ENCODE measurements at places on chromosomes 7 and 10.

DNA sequence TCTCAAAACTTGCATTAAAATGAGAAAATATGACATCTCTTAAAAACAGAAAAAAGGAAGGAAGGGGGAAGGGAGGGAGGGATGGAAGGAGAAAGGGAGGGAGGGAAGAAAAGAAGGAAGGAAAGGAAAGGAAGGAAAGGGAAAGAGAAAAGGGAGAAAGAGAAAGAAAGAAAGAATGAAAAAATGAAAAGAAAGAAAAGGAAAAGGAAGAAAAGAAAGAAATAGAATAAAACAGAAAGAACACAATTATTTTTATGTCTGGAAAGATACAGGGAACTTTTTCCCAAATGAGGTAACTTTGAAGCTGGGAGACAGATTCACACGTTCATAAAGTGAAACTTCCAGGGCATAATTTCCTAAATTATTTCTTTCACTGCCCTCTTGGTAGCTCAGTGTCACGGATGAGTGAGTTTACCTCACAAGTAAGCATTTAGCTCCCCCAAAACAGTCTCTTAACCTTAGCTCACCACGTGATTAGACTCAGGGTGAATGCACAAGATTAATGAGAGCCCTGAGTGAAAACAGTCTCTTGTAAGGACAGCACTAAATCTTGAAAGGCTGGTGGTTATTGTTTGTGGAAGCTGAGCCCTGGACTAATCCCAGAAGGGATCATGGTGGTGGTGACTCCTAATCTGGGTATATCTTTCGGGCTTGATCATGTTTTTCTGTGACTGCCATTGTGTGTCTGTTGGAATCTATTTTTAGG is 74.1 kb upstream of the HDAC9 start:
- DNase-seq: peak; percentile 53

GRCh38 chr10:91521439-91521838 is 111.3 kb downstream of the HECTD2 start:
- no peak for DNase-seq

GRCh38 chr7:114084002-114084471 is 165.2 kb upstream of the PPP1R3A start:
- no peak for DNase-seq

GRCh38 chr10:79400146-79401004 is 45.0 kb downstream of the ZCCHC24 start:
- DNase-seq: no peak

DNA sequence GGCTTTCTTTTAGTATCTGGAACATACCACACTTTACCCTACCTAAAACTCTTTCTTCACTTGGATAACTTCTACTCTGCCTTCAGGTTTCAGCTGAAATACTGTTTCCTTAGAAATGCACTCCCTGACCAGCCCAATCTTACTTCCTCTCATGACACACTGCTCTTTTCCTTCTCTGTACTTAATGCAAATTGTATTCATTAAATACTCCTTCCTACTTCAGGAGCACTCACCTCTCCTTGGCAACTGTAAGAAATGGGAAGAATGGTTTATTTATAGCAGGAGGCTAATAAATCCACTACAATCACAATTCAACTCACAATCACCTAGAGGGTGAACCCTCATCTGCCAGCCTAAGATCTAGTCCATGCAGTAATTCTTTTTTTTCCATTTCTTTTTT is 15.2 kb downstream of the ZCWPW1 start:
- no peak for DNase-seq

DNA sequence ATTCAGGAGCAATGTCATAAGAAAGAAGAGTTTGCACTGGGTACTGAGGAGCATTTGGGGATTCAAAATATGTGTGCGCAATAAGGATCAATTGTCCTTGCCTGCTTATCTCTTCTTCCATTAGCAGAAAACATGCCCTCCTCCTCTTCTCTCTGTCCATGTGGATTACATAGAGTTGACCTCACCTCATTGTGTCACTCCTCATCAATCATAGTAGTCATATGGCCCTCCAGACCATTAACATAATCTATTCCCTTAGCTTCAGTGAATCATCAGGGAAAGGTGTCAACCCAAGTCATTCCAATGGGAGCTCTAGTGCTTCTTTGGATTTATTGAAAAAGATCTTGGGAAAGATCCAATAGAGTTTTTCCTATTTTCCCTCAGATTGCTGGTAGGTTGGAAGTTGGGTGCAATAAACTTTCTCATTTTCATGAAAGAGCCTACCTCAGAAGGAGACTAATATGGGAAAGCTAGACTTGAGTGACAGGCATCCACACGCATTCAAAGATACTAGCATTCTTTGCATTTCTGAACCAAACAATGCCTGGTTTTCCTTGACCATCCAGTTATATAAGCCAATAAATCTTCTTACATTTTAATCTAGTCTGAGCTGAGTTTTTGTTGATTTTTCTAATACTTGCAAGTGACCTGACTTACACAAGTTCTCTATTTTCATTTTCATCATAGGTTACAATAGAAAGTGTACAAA is 71.5 kb upstream of the FAM13C start:
- no peak for DNase-seq

DNA sequence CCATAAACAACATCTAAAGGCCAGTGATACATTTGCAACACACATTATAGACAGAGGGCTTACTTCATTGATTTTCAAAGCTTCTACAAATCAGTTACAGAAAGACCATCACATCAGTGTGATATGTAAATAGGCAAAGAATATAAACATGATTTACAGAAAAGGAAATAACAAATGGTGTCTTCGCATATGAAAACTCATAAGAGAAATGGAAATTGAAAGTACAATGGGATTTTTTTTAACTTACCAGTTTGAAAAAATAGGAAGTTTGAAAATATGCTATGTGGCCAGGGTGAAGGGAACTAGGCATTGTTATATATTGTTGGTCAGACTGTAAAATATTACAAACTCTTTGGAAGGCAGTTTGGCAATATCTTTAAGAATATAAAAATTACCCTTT is 27.3 kb downstream of the SEC23IP start:
- no peak for DNase-seq

GRCh38 chr10:98878418-98878817 is 357.2 kb downstream of the HPSE2 start:
- DNase-seq: no peak

GRCh38 chr7:104962781-104963180 is 51.2 kb upstream of the KMT2E start:
- DNase-seq: no peak

- DNase-seq: no peak
Observed at GRCh38 chr10:70492786-70493659, 14.5 kb downstream of the PALD1 start.

DNA sequence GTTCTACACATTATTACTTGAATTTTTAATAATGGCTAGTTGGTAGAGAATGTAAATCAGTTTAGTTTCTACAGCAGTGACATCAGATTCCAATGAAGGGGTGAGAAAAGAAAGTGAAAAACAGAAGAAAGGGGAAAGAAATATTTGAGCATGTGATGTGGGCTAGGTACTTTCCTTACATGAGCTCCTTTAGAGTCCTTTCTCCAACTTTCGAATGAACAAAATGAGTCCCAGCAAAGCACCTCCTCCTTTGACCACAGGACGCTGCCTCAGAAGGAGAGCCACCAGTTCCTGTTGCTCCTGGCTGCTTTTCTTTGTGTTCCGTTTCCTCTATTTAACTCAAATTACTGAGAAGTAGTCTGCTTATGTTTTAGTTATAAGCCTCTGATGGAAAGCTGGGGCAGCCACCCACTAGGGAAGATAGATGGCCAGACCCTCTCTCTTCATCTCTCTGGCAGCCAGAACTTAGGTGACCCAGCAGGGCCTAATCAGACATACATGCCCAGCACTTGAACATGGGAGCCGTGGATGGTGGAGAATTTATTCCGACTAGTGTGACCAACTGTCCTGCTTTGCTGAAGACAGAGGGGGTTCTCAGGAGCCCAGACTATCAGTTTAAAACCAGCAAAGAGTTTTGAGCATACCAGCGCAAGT is 82.4 kb upstream of the NME8 start:
- no peak for DNase-seq

DNA sequence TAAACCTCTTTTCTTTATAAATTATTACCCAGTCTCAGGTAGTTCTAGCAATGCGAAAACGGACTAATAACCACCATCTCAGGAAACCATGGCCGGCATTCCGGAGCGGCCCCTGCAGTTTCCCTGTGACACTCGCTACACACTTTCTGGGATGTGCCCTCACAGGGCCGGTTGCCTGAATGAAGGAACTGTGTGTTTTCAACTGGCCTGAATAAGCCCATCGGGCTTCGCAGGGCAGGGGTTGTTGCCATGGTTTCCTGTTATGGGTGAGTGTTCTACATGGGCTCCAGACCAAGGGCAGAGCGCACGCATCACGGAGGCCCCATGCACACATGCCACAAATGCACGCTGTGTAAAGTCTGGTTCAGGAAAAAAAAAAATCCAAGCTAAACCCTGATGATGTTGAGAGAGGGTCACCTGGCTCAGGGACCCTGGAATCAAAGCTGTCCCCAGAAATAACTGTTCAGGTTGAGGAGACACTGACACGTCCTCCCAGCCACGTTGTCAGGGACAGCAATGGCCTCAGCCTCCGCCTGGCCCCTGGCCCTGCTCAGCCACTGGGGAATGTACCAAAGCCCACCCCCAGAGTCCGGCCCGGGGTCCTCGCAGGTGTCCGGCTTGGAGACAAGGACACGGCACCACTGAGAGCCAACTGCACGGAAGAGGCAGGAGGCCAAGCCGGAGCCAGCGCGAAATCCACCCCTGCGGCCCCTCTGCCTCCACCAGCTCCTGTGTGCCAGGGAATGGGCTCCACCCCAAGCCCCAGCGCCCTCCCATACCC is 47.9 kb downstream of the STK32C start:
- no peak for DNase-seq

DNA sequence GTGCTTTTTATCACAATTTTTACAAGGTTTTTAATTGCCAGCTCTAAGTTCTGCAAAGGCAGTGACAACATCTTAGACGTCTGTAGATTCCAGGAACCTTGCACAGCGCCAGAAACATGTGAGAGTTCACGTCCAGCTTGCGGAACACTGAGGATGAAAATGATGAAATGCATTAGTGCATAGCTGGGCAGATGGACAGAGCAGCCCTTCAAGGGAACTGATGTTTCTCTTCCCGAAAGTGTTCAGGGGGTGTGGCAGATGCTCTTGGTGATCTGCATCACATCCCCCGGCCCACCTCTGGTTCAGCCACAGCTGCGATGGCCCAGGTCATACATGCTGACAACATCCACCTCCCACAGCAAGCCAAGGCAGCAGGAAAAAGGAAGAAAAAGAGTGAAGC is 40.9 kb downstream of the ITIH5 start:
- DNase-seq: no peak

DNA sequence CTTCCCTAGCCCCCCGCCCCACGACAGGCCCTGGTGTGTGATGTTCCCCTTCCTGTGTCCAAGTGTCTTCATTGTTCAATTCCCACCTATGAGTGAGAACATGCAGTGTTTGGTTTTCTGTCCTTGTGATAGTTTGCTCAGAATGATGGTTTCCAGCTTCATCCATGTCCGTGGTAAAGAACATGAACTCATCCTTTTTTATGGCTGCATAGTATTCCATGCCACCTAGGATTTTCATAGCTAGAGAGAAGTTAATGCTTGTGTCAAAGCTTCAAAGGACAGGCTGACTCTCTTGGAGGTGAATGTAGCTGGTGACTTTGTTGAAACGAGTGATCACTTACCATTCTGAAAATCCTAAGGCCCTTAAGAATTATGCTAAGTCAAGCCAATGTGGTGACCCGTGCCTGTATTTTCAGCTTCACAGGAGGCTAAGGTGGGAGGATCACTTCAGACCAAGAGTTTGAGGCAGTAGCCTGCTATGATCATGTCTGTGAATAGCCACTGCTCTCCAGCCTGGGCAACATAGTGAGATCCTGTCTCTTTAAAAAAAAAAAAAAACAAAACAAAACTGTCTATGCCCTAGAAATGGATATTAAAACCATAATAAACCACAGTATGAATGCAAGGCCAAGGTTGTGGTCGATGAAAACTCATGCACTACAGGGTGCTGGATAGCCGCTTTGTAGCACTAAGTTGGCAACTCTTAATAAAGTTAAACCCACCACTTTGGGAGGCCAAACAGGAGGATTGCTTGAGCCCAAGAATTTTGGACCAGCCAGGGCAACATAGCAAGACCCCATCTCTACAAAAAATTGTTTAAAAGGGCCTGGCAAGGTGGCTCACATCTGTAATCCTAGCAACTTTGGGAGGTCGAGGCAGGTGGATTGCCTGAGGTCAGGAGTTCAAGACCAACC is 52.0 kb downstream of the CUL1 start:
- DNase-seq: no peak

DNA sequence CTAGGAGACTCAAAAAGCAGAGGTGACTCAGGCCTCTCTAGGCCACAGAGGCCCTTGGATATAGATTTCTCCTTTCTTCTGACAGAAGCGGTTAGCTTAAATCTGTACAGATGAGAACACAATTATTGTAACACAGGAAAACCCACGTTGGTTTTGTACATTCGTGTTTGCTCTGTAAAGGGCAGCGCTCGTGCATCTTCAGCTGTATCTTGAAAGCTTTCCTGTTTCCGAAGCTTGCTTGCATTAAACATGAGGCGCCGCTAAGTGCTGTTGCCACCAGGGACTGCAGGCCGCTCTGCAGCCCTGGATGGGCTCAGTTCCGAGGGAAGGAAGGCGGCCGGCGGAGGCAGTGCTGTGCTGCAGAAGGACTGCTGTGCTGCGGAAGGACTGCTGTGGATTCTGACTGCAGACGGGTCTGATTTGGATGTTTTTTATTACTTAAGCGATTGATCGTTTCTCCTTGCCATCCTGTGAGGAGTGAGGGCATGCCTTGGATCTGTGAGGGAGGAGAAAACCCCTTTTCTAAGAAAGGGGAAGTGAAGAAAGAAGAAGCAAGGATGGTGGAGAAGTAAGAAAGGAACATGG is 53.3 kb downstream of the FHIP2A start:
- DNase-seq: no peak

GRCh38 chr7:136528329-136528728 is 340.1 kb upstream of the CHRM2 start:
- no peak for DNase-seq

DNA sequence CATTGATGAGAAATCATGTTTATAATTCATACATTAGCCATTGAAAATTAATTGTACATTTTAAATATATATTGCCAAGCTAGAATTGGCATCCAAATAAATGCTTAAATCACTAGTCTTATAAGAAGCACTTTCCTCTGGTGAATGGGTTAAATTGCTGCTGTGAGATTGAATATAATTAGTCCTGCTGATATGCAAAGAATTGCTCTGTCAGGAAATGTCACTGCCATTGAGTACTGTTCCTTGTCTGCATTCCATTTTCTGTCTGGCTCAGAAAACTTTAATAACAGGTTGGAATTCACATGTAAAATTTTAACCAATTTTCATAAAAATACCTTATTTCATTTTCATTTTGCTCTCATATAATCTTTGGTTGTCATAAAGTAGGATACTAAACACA is 589.1 kb downstream of the MAGI2 start:
- no peak for DNase-seq

- no peak for DNase-seq
Observed at GRCh38 chr10:3889961-3890522, 105.0 kb upstream of the KLF6 start.

GRCh38 chr10:68647672-68648341 is 73.2 kb upstream of the CCAR1 start:
- no peak for DNase-seq

DNA sequence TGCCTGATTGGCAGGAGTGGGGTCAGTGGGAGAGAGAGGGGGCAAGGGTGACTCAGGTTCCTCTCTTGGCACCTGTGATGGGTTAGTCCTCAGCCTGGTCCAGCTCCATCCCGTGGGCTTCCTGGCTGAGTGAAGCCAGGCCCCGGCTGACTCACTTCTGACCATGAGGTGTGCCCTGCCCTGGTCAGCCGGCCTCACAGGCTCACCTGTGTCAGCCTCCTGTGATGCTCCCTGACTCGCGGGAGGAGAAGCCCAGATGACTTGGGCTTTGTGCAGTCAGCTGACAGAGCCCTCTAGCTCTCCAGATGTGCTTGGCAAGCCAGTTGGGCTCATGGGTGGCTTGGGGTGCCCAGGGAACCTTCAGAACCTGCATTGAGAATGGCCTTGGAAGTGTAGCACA is 16.0 kb upstream of the PPIF start:
- no peak for DNase-seq
